ENCODE measurements at places on chromosomes 2 and 18. TPM values are rescaled to one million over a fixed set of nuclear protein-coding genes. Genes with fewer than 3 reads are reported as not detected.

Gene FTCDNL1
- 5.8 TPM for total RNA-seq

Gene FRZB
- total RNA-seq = 0.62 TPM

Gene KCNG3
- total RNA-seq = 0.36 TPM

Gene ERICH2
- not detected for total RNA-seq

Gene SERPINB13
- not detected for total RNA-seq

All from melanocyte of skin (primary cell).